ENCODE measurements at places on chromosomes 1 and 21.

DNA sequence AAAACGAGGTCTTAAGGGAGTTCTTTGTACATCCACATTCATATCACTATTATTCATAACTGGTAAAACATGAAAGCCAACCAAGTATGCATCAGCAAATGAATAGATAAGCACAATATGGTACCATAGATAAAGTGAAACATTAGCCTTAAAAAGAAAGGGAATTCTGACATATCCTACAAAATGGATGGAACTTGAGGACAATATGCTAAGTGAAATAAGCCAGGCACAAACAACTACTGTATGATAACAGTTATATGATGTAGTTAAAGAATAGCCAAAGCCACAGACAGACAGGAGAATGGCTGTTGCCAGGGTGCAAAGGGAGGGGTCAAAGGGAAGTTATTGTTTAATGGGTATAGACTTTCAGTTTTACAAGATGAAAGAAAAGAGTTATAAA lies 148.9 kb downstream of the EIF4G3 start:
- DNase-seq, result no peak

DNA sequence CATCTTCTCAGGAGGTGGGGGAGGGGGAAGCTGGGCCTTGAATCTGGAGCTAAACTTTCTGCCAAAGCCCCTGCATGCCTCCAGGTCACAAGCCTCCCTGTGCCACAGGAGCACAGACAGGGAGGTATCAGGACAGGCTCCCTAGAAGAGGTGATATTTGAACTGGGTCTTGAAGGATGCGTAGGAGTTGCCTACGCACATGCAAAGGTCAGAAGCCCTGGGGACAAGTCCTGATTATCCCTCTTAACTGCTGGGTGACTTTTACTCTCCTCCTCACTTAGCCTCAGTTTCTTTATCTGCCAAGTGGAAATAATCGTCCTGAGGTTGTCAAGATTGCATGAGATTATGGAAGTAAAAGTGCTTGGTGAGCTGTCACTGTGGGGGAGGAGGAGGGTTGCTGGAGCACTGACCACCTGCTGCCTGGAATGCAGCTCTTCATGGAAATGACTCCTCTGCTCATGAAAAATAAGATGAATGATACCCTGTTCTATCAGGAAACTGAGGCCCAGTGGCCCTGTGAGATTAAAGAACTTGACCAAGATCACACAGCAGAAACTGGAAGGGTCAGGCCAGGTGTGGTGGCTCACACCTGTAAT lies 50.6 kb upstream of the LAPTM5 start:
- DNase-seq, result no peak

DNA sequence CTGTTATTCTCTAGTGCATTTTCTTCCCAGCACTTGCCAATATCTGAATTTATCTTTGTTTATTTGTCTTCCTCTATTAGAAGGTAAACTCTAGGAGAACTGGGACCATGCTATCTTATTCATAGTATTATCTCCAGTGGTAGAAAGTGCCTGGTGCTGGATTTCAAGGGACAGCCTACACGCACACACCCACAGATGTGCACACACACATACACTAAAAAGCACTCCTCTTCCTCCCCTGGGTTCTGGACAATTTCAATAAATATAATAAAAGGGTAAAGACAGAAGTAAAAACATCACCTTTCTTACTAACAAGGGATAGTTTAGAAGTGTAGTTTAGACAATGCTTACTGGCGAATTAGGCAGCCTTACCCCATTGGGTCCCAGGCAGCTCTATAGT lies 28.5 kb upstream of the USP24 start:
- DNase-seq, result no peak

- DNase-seq, result no peak
Observed at GRCh38 chr1:100296140-100296539, 30.1 kb downstream of the RTCA start.

DNA sequence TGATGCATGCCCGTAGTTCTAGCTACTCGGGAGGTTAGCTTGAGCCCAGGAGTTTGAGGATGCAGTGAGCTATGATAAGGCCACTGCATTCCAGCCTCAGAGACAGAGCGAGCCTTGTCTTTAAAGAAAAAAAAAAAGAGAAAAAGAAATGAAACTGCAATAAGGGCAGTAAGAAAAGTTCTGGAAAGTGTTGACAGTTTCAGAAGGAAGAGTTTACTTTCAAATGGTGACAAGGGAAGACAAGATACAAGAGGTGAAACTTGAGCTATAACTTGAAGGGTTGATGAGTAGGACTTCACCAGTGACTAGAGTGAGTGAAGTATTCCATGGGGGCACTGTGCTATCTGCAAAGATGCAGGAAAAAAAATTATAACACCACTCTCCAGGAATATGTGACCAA lies 125.0 kb downstream of the AKT3 start:
- DNase-seq, result no peak

DNA sequence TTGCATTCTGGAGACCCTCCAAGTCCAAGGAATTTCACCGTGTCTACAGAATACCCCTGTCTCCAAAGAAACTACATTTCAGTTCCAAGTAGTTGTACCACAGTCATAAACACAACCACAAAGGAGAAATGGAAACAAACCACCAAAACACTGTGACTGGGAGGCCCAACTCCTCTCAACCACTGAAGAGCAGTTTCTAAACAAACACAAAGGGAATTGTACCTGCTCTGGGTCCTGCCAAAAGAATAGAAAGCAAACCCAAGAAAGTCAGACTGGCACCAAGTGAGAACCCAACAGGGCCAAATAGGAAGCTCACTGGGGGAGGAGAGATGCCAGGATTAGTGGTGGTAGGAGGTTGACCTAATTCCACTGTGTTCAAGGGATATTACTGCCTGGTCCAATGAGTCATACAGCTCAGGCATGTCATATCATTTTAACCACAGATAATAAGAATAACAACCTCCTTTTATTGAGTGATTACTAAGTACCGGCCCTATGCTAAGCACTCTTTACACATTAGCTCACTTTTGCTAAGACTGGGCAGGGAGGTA lies 123.9 kb upstream of the PPP2R5A start:
- DNase-seq, result no peak

DNA sequence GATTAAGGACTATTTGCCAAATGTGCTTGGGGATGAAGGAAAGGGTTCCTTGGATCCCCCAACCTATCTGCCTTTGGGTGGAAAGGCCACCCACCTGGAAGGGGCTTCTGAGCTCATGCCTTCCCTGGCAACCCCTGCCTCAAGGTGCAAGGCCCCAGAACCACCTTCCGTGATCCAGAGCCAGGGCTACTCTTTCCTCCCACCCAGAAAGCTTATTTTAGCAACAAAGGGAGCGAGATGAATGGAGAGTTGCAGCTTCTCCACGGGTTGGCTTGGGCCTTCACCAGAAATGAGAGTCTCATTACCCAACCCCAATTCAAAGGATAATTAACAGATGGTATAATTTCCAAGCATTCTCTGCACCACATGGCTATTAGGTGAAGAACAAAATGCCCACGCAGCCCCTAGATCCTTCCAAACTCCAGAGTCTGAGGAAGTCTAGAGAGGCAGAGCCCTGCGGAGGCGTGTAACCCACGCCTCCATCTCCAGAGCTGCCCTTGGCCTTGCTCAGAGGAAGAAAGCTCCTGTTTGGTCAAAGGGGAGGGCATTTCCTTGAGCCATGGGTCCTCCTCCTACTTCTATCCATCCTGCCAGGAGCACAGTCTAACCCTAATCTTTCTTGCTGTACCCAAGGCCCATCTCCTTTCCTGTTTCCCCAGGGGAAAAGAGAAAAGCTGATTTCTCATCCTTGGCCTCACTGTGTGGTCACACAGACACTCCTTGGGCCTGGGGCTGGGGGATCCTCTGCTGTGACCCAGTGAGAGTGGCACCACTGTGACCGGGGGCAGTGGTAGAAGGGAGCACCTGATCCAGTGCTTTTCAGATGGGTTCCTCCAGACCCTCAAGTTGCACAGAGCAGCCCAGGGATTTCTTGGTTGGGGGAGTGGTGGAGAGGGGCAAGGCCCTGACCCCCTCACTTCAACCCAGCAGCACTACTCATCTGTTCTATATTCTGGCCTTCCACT lies 1.7 kb upstream of the CELSR2 start:
- no peak for DNase-seq

GRCh38 chr1:115062542-115063004 lies 26.7 kb downstream of the TSPAN2 start:
- peak; percentile 82 for DNase-seq

GRCh38 chr1:175078629-175079028 lies 11.0 kb downstream of the TNN start:
- no peak for DNase-seq

- DNase-seq, result no peak
Observed at GRCh38 chr21:16840538-16840937, 672.3 kb upstream of the CXADR start.

GRCh38 chr1:12437629-12438028 lies 180.4 kb downstream of the DHRS3 start:
- no peak for DNase-seq

DNA sequence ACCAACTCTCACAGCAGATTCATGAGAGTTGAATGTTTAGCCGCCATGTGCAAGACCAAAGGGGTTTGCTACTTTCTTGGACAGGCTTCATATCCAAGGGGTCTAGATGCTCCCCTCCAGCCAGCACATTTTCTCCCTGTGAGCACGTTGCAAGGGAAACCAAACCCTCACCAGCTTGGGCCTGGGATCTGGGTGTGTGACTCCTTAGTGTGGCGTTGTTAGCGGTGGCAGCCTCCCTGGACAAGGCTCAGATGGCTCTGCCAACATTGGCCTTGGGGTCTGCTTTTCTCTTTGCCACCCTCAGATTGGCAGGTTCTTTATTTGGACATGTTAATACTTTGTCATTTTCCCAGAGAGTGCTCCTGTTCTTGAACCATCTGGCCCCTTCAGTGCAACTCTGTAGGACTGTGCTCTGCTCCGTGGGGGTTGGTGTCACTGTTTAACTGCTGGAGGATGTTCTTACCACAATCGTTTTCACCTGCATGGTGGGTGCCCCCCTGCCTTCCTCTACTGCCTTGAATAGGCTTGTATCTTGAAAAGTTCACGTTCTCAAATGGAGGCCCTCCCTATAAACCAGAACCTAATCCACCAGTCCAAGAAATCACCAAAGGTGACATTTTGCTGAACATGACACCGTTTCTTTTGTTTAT lies 13.4 kb downstream of the ABCG1 start:
- DNase-seq, result no peak

DNA sequence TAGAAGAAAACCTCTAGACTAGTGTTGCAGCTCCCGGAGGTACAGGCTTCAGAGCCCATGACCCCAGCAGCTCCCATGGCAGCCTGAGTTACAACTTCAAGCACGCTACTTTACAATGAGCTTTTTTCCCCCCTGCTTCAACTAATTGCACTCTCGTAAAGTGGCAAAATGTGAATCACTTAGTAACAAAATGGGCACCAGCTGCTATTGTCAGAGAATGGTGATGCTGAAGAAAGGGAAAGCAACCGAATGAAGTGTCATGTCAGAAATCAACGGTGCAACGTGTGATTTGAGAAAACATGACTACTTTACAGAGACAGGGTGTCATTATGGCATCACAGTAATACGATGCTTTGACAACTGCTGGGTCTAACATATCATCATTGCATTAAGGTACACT lies 40.5 kb downstream of the ESRRG start:
- DNase-seq, result no peak

- DNase-seq, result no peak
Observed at GRCh38 chr1:222933273-222933672, 118.4 kb downstream of the DISP1 start.

DNA sequence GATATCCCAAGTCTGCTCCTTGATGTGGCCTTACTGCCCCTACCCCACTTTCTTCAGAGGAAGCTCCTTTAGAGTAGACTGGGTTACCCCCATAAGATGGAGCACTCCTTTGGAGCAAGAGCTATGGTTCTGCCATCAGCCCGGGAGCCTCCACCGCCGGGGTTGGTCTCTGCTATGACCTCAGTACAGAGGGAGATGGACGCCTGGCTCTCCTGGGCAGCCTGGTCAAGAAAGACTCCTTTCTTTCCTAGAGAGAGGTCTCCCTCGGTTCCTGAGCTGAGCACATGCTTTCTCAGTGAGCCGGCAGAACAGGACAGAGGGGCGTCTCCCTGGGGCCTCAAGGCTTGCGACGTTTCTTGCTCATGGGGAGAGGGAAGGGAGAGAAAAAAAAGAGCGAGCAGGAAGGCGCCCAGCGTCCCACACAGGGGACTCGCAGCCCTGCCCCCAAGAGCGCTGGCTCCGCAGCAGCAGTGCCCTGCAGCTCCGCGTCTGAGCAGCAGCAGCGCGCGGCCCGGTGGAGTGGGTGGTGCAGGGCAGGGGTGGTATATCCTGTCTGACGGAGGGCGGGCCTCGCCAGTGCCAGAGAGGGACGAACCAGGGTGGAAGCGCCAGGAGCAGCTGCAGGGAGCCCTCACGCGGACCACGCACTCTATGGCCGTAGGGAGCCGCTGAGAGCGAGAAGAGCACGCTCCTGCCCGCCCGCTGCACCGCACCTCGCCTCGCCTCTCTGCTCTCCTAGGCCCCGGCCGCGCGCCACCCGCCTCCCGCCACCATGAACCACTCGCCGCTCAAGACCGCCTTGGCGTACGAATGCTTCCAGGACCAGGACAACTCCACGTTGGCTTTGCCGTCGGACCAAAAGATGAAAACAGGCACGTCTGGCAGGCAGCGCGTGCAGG lies at the start of gene PKP1:
PKP1 (plus strand) TSS at position 576 of the 899 bp plus-strand sequence; CDS start at position 773, 197 bp downstream.
- DNase-seq, result peak; percentile 5

- no peak for DNase-seq
Observed at GRCh38 chr1:21162740-21163464, 13.8 kb downstream of the EIF4G3 start.

- DNase-seq, result no peak
Observed at GRCh38 chr1:30382496-30382895, 340.9 kb downstream of the MATN1 start.

- no peak for DNase-seq
Observed at GRCh38 chr1:168317309-168317708, 36.6 kb downstream of the TBX19 start.

DNA sequence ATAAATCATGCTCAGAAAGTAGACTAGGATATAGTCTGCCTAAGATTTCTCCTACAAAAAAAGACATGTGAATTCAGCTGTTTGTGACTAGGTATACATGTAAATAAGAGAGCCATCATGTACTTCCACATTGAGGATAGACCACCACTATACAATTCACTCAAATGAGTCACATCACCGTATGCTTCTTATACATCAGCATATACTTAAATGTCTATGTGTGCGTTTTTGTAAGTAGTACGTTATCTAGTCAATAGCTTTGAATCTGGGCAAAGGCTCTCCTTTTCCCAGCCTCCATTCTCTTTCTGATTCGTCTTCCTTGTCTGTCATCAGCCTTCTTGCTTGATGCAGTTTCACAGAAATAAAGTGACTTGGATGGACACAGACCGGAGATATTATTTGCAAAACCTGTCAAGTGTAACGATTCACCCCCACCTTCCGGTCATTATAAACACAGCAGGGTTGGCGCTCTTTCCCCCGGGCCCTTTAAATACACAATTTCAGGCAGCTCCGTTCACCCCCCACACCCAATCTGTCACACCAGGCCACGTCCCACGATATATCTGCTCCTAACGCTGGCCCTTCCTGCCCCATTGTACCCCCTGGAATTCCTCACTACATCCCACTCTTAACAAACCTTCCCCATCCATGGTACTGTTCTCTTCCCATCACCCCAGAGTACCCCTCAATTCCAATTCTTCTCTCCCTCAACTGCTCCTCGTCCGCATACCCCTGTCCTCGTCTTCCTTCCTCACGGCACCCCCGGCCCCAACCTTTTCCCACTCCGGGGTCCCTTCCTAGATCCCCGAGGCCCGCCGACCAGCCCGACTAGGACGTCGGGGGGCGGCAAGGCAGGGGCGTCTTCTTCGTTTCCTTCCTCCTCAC lies 636 bp downstream of the VAMP4 start:
- no peak for DNase-seq

All from stimulated activated CD8-positive, alpha-beta memory T cell treated with anti-CD3 and anti-CD28 coated beads, Interleukin-7, amount 100 ng/mL, for 48 hours (primary cell).